ENCODE measurements at places on chromosomes 16 and 17.
A peak's percentile ranks its signal among the peaks of the same experiment; 100 is the strongest.

GRCh38 chr17:50275279-50275678, 1.0 kb downstream of the TMEM92 start:
- DNase-seq: no peak

DNA sequence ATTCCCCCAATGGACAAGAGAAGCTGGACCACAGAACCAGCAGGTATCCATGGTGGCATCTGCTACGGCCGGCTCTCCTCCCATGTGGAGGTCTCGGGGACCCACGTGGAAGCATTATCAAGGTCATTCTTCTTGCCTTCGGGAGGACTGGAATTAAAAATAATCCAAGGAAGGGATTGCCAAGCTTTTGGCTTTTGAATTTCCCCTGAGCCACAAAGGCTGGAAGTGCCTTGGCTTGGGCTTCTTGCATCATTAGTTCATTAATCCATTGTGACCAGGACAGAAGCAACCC, 16.1 kb downstream of the NAGPA start:
- DNase-seq: no peak

DNA sequence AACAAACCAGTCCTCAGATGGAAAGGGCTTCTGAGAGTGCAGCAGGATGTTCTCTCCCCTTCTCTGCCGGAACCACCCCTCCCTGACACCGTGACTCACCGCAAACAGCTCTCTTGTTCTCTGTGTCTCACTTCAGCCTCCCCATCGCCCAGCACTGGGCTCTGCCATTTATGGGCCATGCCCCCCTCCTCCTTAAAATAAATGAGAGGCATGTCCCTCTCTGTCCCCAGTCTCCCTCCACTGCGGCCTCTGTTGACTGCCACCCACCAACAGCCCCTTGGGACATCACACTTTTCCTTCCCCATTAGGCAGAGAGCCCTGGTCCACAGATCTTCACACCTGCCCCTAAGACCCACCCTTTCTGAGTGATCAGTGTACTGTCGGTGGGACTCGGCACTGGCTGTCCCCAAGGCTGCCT, 6.3 kb downstream of the CCDC102A start:
- no peak for DNase-seq

DNA sequence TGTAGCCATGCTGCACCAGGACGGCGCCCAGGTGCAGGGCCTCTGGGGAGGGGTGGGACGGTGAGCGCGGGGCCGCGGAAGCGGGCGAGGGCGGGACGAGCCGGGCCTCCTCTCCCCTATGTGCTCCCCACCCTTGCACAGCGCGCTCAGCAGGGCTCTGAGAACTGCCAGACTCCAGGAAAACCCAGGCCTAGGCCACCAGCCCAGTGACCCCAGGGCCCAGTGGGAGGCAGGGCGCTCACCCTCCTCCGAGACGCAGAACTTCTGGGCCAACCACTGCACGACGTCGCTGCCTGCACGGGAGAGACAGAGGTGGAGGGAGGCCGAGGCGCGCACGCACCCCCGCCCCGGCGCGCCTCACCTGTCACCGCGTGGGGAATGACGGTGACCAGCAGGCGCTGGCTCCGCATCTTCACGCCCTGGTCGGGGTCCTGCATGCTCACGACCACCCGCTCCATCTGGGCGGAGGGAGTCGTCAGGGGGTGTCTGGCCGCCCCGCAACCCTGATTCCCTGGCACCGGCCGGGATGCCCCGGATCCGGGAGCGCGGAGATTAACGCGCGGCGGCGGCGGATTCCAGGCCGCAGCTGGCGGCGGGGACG, 603 bp downstream of the RGS11 start:
- no peak for DNase-seq

DNA sequence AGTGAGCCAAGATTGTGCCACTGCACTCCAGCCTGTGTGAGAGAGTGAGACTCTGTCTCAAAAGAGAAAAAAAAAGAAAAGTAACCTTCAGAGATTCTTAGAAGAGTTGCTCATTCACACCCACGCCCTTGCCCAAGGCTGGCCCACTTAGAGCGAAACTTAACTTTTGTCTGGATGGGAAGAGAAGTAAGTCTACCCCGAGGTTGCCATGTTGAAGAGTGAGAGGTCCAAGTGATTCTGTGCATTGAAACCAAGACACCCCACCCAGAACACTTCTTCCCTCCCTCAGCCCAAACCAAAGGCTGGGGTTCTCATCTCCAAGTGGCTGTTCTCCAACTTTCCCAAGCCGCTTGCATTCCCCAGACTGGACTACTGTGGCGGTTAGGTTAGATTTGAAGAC, 2.4 kb upstream of the CISD3 start:
- DNase-seq: no peak

DNA sequence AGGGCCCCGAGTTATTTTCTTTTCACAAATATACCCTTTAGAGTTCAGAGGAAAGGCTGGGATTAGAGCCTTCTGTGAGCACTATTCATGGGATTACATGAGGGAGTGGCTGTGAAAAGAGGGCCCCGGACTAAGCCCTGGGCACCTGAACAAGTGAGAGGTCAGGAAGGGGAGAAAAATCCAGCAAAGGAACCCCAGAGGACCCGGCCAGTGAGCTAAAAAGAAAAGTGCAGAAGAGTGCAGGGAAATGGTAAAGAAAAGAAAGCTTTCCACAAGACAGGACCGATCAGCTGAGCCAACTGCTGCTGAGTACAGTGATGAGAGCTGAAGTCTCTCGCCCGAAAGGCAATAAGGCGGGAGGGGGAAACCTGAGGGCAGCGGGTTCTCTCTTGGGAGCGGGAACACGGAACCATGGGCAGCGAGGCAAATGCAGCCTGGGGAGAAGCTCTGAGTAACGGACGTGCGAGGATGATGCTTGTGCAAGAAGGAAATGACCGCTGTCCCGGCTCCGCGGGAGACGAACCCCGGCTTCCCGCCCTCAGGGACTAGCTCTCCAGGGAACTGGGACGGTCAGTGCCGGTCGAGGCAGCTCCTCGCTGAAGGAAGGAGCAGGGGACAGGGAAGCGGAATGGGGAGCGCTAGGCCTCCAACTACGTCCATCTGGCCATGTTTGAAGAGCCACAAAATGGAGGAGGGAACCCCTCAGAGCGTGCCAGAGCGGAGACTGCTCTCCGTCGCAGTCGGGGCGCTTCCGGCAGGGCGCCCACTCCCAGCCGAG, 665 bp upstream of the ALDH3A2 start:
- DNase-seq: peak; percentile 25

GRCh38 chr17:49913226-49914095, 55.5 kb upstream of the DLX4 start:
- DNase-seq: no peak

- no peak for DNase-seq
Measured at GRCh38 chr16:3578610-3579551, 1.7 kb upstream of the NLRC3 start.

- DNase-seq: no peak
Measured at GRCh38 chr17:13952009-13952750, 117.1 kb upstream of the COX10 start.

GRCh38 chr16:71687861-71688260, 36.6 kb downstream of the PHLPP2 start:
- no peak for DNase-seq

GRCh38 chr16:56647641-56648431, 3.9 kb upstream of the MT1B start:
- DNase-seq: no peak

DNA sequence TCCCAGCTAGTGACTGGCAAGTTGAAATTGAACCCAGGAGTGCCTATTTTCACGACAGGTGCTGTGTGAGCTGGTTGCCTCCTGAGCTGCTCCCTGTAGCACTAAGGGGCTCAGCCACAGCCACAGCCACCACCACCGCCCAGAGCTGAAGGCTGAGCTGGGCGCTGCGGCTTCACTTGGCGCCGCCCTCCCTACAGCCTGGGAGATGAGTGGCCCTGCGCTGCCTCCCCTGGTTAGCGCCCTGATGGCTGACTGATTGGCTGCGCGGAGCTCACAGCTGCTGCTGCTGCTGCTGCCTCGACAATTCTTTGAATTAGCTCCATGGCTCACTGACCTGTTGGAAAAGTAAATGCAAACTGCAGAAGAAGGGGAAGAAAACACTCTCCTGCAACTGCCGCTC, 91.8 kb upstream of the TMEM132E start:
- no peak for DNase-seq

DNA sequence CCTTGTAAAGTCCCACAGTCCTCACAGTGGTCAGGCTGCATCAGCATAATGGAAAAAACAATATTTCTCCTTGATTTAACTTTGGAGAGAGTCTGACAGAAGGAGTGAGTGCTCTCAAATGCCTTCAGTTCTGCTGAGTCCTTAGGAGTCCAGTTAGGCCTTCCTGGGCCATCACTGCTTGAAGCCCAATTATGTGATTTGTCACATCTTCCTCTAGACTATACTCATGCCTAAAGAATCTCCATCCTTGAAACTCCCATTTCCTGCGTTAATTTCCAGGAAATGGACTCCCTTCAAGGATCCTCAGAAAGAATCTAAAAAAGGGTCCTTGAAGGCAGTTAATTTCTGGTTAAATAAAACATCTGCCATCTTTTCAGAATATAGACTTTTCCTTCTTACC, 52.8 kb downstream of the SLFN5 start:
- no peak for DNase-seq

- no peak for DNase-seq
Measured at GRCh38 chr16:49932946-49933345, 77.0 kb upstream of the ZNF423 start.

GRCh38 chr17:45894022-45894784, at the start of gene MAPT:
Gene MAPT, plus strand, starts transcription at chr17:45894554. Its CDS starts 67,784 bp downstream, at chr17:45962338.
- peak; percentile 82 for DNase-seq

DNA sequence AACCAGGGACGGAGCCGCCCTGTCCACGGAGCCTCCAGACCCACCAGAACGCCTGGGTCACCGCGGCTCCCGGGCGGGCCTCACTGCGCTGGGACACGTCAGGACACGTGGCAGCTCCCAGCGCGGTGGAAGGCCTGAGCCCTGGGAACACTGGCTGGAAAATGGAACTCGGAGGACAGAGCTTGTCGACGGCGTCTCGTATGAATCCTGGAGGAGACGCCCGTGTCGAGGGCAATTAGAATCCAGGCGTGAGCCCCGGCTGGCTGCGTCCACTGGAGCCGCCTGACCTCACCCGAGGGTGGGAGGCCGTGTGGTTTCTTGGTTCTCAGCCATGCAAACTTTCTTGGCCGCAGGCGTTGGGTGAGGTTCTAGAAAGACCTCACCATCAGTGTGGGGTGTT, 173.9 kb downstream of the LAT start:
- no peak for DNase-seq

GRCh38 chr17:42334677-42335076, 46.4 kb downstream of the STAT5A start:
- DNase-seq: no peak

- DNase-seq: no peak
Measured at GRCh38 chr16:87723226-87723623, 42.6 kb downstream of the KLHDC4 start.

GRCh38 chr17:70872103-70872502, 702.8 kb downstream of the KCNJ2 start:
- no peak for DNase-seq

- no peak for DNase-seq
Measured at GRCh38 chr17:79729761-79730160, 982 bp upstream of the ENPP7 start.

DNA sequence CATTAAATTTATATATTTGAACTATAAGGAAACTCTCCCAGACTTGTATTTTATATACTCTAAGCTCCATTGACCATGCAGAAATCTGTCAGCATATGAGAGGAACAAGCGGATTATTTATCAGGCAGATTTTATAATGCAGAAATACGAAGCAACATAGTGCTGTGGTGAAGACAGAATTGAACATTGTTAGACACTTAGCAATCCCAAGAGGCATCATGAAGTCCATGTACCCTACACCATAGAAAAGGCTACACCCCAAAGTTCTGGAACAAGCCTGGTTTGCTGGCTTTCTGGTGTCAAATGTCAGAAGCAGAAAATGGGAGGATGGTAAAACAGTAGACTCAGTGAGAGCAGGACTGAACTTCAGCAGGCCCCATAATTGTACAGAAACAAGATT, 241.1 kb downstream of the PRKCA start:
- DNase-seq: no peak

- DNase-seq: no peak
Measured at GRCh38 chr16:64089697-64090096, 1032.2 kb downstream of the CDH11 start.

GRCh38 chr17:20996724-20997615, 45.8 kb downstream of the USP22 start:
- DNase-seq: no peak

GRCh38 chr17:61495161-61495857, 43.1 kb downstream of the TBX4 start:
- DNase-seq: peak; percentile 31

DNA sequence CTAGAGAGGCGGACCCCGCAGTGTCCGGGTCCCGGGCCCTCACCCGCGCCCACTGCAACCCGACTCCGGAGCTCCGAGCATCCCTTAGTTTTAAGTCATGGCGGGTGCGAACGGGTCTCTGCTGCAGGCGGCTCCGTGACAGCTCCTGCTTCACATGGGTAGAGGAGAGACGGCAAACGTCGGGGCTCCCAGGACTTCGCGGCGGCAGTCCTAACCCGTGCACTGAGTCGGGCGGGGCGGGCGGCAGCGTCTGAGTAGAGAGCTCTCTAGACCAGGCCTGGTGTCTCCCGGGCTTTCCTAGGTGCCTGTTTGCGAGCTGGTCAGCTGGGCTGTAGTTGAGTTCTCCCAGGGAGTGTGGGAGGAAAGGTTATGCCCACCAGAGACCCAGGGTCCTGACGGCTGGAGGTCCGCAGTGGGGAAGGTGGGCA, 345 bp downstream of the TSC2 start:
- no peak for DNase-seq

DNA sequence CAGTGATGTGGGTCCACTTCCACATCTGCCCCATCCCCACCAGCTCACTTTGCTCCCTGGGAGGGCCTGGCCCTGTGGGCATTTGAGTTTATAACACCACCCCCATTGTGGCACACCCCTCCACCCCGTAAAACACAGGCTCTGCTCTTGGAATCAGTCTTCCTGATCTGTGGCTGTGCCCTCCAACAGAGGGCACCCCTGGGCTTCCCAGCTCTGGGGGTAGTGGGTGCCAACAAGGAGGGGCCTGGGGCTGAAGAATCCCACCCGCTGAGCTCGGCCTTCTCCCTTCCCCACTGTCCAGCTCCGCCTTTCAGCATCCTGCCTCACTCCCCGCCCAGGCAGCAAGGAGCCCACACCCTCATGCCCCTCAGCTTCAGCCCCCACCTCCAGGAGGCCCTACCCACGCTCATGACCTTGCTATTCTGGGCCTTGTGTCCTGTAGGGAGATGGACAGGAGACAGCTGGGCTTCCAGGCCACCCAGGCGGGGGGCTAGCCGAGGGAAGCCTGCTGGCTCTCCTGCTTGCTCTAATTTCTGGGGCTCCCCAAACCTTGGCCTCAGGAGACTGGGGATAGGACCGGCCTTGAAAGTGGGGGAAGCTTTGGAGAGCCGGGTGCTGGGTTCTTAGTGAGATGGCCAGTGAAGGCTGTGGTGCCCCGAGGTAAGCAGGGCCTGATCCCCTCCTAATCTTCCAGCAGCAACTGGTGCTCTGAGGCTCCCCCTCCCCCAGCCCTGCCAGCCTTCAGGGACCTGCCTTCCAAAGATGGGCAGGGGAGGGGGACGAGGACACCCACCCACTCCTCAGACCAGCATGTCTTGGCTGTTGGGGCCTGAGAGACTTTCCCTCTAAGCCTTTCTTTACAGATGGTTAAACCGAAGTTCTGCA, 2.9 kb upstream of the ATP2A1 start:
- DNase-seq: no peak

GRCh38 chr16:55126456-55126855, 195.8 kb downstream of the IRX5 start:
- no peak for DNase-seq

Data from AG09319 (cell line).